ENCODE measurements at places on chromosomes 6 and 20.

DNA sequence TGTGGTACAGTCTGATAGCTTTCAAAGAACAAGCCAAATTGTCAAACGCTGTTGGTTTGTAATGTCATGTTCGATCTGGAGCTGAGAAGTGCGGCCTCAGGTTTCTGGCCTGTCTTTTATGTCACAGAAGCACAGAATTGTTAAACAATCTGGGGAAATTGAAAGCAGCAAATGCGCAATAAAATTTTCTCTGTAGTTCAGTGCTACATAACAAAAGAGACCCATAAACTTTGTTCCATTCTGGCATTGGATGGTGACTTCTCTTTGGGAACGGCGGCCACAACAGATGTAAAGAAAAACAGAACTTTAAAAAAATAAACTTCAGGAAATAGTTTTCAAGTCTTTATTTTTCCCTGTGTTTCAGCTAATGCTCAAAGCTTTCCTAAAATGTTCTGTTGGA lies 106.9 kb downstream of the PRL start:
- no peaks in the 10 kb centered on the region for H3K36me3 ChIP-seq
- H3K4me3 ChIP-seq: no peak overlapping the region
- H3K4me1 ChIP-seq: no peaks in the 10 kb centered on the region

DNA sequence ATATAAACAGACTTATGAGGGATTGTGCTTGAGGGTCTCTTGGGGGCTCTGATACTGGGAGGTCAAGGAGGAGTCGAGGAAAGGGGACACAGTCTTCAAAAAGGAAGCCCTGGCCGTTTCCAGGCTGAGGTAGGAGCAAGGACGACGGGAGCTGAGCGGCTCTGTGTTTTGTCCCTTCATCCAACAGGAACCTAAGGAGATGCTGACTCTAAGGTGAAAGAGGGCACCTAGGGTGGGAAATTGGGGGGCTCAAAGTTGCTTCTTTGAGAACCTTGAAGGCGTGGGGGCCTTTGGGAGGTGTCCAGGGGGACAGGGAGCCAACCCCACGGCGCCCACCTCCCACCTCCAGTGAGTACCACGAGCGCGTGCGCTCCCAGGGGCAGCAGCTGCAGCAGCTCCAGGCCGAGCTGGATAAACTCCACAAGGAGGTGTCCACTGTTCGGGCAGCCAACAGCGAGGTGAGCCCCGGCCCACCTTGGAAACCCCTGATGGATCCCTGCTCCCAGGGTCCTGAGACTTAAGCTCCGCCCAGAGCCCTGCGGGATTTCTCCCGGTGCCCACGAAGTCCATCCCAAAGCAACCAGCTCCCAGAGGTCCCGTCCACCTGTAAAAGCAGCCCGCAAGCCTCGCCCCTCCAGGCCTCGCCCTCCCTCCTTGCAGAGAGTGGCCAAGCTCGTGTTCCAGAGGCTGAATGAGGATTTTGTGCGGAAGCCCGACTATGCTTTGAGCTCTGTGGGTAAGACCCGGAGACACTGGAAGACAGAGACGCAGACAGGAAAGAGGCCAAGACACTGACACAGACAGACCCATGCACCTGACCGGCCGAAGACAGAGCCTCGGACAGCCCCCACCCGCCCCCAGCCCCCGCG lies 2.9 kb downstream of the SPAG4 start:
- H3K36me3 ChIP-seq: peaks cover 10% of the 10 kb centered on the region
- H3K4me1 ChIP-seq: peaks cover 42% of the 10 kb centered on the region
- peak; percentile 43 for DNase-seq
- peak overlapping the region; percentile 84 for H3K4me3 ChIP-seq
- H3K27me3 ChIP-seq: peaks cover 27% of the 10 kb centered on the region

DNA sequence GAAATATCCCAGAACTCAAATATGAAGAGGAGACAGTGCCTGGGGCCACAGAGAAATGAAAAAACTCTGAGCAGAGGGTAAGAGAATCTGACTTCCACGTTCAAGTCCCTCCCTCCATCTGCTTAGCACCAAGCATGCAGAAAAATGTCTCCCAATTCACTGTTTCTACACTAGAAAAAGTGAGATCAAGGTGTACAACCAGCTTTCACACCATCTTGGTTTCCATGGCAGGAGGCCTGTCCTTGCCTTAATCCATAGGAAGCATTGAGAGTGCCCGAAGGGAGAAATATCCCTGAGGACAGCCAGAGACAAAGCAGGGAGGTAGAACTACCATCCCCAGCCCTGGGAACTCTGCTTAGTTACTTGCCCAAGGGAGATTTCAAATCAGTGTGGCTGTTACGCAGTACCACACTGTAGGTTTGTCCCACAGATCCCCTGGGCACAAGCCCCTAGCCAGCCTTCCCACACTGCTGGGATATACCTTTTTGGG lies 82.9 kb downstream of the SCML4 start:
- peak overlapping the region; percentile 91 for H3K27ac ChIP-seq
- H3K4me1 ChIP-seq: peaks cover 63% of the 10 kb centered on the region
- DNase-seq: no peak
- peaks cover 59% of the 10 kb centered on the region for H3K36me3 ChIP-seq
- H3K4me3 ChIP-seq: peak overlapping the region; percentile 55

DNA sequence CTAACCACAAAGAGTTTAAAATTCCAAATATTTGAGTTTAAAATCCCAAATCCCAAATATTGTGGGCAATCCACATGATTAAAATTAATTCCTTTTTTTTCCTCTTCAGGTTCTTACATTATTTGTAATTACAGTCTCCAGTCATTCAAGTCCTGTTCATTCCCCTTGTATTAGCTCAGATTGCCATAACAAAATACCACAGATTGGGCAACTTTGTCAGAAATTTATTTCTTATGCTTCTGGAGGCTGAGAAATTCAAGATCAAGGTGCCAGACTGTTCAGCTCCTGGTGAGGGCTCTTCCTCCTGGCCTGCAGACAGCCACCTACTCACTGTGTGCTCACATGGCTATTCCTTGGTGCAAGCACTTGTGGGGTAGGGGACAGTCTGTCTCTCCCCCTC lies 105.5 kb downstream of the ARMC2 start:
- no peak overlapping the region for H3K27ac ChIP-seq
- H3K4me3 ChIP-seq: no peak overlapping the region
- H3K4me1 ChIP-seq: peaks cover 21% of the 10 kb centered on the region
- DNase-seq: no peak
- H3K36me3 ChIP-seq: no peaks in the 10 kb centered on the region
- no peaks in the 10 kb centered on the region for H3K27me3 ChIP-seq

DNA sequence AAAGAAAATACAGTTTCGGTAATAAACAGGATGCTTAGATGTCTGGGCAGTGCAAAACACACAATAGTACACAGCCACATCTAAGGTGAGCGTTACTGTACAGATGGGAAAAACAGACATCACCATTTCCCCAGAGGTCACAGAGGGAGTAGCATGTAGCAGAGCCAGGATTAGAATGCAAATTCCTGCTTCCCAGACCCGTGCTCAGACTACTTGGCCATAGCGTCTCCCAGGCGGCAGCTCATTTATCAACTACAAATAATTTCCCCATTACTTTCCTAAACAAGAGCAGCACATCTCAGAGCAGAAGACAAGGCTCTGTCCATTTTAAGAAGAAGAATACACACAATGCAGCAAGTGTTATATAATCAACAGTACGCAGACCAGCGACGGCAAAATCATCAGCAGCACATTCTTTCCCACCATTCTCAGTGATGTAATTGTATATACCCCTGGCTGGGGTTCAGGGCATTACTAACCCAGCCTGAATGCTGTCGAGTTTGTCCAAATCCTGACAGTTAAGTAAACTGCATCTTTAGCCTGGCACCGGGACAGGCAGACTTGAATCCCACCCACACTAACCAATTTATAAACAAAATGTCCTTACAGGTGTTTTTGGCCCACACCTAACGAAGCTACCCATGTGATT lies 61.9 kb downstream of the CNKSR3 start:
- H3K36me3 ChIP-seq: no peaks in the 10 kb centered on the region
- no peak overlapping the region for H3K4me3 ChIP-seq
- H3K27ac ChIP-seq: no peak overlapping the region

GRCh38 chr6:113630738-113631535 lies 226.2 kb upstream of the MARCKS start:
- H3K27ac ChIP-seq: no peak overlapping the region
- no peaks in the 10 kb centered on the region for H3K36me3 ChIP-seq
- H3K4me3 ChIP-seq: no peak overlapping the region
- DNase-seq: no peak
- H3K27me3 ChIP-seq: peaks cover 8% of the 10 kb centered on the region

GRCh38 chr6:119720160-119720559 lies 370.6 kb upstream of the MAN1A1 start:
- no peak for DNase-seq
- H3K4me3 ChIP-seq: no peak overlapping the region
- peaks cover 3% of the 10 kb centered on the region for H3K27me3 ChIP-seq
- no peaks in the 10 kb centered on the region for H3K36me3 ChIP-seq
- peaks cover 6% of the 10 kb centered on the region for H3K4me1 ChIP-seq

DNA sequence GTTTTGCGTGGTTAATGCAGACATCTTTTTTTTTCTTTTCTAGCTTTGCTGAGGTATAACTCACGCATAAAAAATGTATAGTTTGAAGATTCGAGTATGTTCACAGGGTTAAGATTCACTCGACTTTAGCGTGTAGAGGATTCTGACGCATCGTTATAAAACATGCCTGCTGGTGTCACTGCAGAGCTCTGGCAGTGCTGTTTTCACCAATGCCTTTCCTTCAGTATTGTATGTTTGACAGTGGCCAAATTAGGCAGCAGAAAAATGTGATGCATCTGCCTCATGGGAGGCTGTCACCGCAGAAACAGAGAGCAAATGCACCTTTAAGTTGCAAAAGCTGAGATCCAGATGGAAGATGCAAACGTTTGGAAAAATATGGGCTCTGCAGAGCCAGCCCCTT lies 18.0 kb upstream of the SIRPB2 start:
- no peak overlapping the region for H3K27ac ChIP-seq
- H3K4me3 ChIP-seq: no peak overlapping the region
- H3K27me3 ChIP-seq: peaks cover 49% of the 10 kb centered on the region
- H3K36me3 ChIP-seq: no peaks in the 10 kb centered on the region
- peak; percentile 53 for DNase-seq

- H3K36me3 ChIP-seq: peaks cover 50% of the 10 kb centered on the region
- peaks cover 20% of the 10 kb centered on the region for H3K4me1 ChIP-seq
- no peaks in the 10 kb centered on the region for H3K27me3 ChIP-seq
- H3K27ac ChIP-seq: no peak overlapping the region
- DNase-seq: no peak
These were observed 45.5 kb downstream of the E2F3 start for GRCh38 chr6:20447157-20447556.

GRCh38 chr6:108247965-108248536 lies 12.8 kb downstream of the SNX3 start:
- no peak overlapping the region for H3K4me3 ChIP-seq
- H3K27ac ChIP-seq: no peak overlapping the region
- no peak for DNase-seq
- peaks cover 37% of the 10 kb centered on the region for H3K36me3 ChIP-seq
- peaks cover 9% of the 10 kb centered on the region for H3K4me1 ChIP-seq
- no peaks in the 10 kb centered on the region for H3K27me3 ChIP-seq

DNA sequence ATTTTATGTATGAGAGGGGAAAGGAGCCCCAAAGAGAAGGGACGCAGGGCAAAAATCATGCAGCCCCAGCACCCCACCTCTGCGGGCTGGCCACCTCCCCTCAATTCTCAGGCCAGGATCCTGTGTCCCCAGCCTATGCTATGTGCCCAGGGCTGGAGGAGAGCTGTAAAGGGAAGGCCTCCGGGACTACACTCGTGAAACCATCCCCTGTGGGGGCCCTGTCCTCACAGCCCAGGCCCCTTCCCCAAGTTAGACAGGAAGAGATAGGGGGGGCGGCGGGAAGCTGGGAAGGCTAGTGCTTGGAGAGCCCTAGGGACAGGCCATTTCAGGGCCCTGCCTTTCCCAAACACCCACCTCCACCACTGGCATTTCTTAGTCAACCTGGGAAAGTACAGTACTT lies 1.4 kb upstream of the COL11A2 start:
- no peak for DNase-seq
- H3K4me3 ChIP-seq: no peak overlapping the region
- no peak overlapping the region for H3K27ac ChIP-seq
- H3K27me3 ChIP-seq: peaks cover 50% of the 10 kb centered on the region

DNA sequence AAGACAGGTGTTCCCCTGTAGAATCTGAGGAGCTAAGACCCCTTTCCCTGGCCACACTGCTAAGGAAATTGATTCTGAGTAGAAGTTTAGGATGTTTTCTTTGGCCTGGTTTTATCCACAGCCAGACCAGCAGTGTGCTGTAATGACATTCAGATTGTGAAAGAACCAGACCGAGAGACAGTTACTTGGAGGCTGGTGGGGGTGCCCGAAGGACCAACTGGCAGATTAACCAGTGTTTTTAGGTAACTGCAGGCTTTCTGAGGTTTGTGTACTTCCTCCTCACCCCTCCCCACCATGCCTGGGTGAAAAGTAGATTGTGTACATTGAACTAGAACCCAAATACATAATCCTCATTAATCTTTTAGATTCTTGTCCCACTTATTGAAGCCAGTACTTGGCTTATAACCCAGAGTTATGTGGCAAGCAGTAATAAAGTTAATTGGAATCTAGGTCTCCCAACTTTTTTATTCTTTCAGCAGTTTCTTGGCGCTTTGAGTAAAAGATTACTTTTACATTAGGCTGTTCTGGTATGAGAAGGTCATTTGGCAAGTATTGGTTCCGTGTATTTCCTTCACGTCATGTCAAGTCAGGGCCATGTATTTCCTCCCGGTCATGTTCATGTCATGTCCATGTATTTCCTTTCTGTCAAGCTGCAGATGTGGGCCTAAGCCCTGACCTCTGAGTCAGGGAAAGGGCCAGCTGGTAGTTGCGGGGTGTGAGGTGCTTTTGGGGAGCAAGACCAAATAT lies 93.7 kb downstream of the TCP11 start:
- H3K27me3 ChIP-seq: peaks cover 4% of the 10 kb centered on the region
- no peak overlapping the region for H3K4me3 ChIP-seq
- H3K36me3 ChIP-seq: no peaks in the 10 kb centered on the region
- H3K27ac ChIP-seq: no peak overlapping the region
- DNase-seq: no peak

GRCh38 chr6:164283574-164283973 lies 869.1 kb downstream of the QKI start:
- H3K36me3 ChIP-seq: no peaks in the 10 kb centered on the region
- no peak overlapping the region for H3K27ac ChIP-seq
- no peaks in the 10 kb centered on the region for H3K4me1 ChIP-seq
- H3K27me3 ChIP-seq: no peaks in the 10 kb centered on the region
- DNase-seq: no peak
- no peak overlapping the region for H3K4me3 ChIP-seq

GRCh38 chr20:39532205-39532604 lies 570.1 kb downstream of the DHX35 start:
- peaks cover 4% of the 10 kb centered on the region for H3K27me3 ChIP-seq
- H3K27ac ChIP-seq: no peak overlapping the region
- no peak for DNase-seq
- no peaks in the 10 kb centered on the region for H3K36me3 ChIP-seq

- no peak for DNase-seq
- no peak overlapping the region for H3K27ac ChIP-seq
- H3K4me1 ChIP-seq: no peaks in the 10 kb centered on the region
- H3K4me3 ChIP-seq: no peak overlapping the region
These were observed 4.8 kb upstream of the ADGB start for GRCh38 chr6:146593986-146594385.

DNA sequence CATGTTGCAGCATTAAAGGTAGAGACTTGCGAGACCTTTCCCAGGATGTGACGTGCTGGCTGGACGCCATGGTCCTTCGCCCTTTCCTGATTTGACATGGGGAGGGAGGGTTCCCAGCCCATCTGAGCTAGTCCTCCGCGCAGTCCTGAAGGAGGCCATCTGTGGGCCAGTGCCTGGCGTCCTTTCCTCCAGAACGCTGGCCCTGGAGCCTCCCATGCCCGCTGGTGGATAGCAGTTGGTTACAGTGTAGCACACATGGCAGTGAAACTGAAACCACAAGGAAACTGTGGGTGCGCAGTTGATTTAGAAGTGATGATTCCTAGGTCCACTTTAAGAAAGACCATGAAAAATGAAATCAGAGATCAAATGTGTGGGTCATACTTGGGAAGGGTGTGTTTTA lies 193.7 kb downstream of the CDH4 start:
- no peak overlapping the region for H3K4me3 ChIP-seq
- H3K36me3 ChIP-seq: no peaks in the 10 kb centered on the region
- no peaks in the 10 kb centered on the region for H3K27me3 ChIP-seq
- no peak for DNase-seq
- H3K4me1 ChIP-seq: no peaks in the 10 kb centered on the region
